Thoracic aorta (tissue), 2 donors: ENCODE measurements at places on chromosomes 13 and 19.

DNA sequence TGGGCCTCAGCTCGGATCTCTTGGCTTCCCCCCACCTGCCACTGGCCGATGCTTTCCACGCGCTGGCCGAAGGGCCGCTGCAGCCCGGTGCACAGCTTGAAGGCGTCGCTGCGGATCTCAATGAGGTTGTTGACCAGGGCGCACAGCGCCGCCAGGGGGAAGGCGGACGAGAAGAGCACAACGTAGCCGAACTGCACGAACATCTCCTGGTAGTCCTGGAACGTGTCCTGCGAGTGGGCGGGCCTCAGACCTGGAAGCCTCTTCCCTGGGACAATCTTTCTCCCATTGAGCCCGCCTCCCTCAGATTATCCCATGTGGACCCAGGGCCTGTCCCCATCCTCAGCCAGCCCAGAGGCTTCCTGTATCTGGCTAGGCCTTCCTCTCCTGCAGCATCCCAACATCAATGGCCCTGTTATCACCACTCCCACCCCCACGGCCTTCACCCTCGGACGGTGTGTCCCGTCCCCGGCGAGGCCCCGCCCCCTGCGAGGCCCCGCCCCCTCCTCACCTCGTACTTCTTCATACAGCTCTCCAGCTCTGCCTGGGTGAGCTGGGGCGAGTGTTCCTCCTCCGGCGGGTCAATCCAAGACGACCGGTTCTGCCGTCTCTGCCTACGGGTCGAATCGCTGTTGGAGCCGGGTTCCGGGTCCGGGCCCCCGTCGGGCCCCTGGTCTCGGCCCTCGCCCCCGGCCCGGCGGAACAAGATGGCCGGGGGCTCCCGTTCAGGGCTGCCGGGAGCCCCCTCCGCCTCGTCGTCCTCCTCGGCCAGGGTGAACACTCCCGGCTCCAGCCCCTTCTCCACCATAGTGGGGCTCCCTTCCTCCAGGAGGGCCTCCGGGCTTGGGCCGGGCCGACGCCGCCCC, 6.8 kb downstream of the ANO8 start:
- DNase-seq: no peak

- no peak for DNase-seq
Measured at GRCh38 chr19:28500296-28500695, 712.7 kb downstream of the UQCRFS1 start.

GRCh38 chr13:51541809-51542258, 42.4 kb upstream of the WDFY2 start:
- no peak for DNase-seq

DNA sequence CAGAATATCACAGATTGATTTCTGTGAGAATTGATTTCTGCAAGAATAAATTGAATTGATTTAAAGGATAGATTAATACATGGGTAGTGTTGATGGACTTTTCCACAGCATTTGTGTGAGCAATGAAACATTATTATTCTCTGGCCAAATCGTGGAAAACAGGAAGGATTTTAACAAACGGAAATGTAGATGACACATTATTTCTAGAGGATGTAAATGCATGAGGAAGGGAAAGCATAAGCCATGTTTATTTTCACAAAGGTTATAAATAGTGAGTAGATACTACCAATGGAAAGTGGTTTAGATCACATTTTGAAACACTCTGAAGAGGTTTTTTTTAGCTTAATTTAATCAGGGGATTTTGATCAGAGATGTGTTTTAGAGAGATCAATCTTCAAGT, 1534.6 kb upstream of the MIR17HG start:
- no peak for DNase-seq

- no peak for DNase-seq
Measured at GRCh38 chr13:20713751-20714150, 10.3 kb downstream of the IL17D start.

- DNase-seq: no peak
Measured at GRCh38 chr13:38700051-38700450, 13.2 kb downstream of the FREM2 start.

GRCh38 chr19:31583148-31583547, 233.9 kb upstream of the TSHZ3 start:
- DNase-seq: no peak

- no peak for DNase-seq
Measured at GRCh38 chr13:26855921-26856320, 95.3 kb upstream of the GPR12 start.

DNA sequence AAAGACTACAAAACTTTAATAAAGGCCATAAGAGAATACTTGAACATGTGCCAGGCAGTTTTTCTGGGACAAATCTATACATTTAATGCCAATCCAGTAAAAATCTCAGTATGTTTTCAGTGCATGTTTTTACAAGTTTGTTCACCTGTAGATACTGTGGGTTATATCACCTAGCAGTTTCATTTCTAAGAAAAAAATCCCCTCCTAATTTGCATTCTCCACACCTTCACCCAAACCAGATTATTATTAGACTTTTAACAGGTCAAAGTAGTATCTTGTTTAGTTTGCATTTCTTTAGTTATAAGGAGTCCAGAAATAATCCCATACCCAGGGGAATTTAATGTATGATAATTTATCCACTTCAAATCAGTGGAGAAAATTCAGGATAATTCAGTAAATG, 17.0 kb upstream of the LPAR6 start:
- DNase-seq: no peak

GRCh38 chr19:52140032-52140710, 433 bp upstream of the ZNF616 start:
- no peak for DNase-seq

DNA sequence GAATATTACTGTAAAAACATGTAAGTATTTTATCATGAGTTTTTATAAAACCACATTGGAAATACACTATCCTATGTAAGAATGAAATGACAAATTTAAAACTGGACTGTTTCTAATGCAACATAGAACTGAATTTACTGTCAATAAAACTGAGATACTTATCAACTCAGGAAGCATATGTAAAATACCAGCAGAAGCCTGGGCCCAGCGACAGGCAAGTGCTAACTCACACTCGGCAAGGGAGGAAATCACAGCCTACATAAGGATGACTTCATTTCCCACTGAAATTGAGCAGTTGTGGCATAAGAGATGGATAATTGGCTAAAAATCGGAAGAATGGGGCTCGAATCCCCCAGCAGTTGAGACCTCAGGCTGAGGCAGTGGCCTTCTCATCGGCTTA, 12.1 kb downstream of the PROZ start:
- no peak for DNase-seq

DNA sequence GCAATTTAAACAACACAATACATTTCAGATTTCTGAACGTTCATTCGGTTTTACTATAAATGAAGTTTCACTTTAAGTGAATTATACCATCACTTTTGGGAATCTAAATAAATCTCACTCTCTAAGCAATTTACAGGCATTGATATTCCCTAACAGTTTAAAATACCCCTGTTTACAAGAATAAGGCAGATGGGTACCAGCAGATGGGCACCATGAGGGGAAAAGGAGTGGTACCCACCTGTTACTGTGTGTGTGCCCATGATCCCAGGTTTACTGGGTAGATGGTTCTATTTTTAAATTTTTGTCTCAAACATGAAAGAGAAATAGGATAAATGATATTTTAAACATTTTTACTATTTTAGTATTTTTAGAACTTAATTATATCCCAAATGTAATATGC, 212.9 kb downstream of the PCDH9 start:
- DNase-seq: no peak

DNA sequence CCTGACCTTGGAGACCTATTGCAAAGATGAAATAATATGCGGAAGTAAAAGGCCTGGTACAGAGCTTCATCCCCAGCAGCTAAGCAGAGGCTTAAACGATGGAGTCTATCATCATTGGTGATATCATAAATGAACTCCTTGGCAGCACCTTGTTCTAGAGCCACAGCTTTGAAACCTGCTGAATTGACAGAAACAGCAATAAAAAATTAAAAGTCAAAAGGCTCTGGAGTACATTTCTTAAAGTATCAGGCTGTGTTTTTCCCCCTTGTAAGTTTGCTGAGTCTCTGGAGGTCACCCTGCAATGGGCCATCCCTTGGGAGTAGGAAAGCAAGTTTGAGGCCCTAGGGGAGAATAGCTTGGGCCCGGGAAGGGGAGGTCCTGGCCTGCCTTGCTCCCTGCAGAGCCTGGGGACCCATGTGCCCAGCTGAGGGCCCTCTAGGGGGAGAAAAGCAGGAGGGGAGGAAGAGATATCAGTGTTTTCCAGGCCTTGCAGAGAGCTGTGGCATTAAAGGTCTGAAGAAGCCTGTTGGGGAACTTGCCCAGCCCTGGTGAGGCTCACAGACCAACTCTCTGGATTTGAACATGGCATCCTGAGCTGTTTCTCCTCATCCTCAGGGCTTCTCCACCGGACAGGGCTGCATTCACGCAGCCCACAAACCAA, 416.1 kb downstream of the ZNF536 start:
- no peak for DNase-seq

GRCh38 chr19:16456652-16457194, 15.0 kb downstream of the EPS15L1 start:
- DNase-seq: no peak

DNA sequence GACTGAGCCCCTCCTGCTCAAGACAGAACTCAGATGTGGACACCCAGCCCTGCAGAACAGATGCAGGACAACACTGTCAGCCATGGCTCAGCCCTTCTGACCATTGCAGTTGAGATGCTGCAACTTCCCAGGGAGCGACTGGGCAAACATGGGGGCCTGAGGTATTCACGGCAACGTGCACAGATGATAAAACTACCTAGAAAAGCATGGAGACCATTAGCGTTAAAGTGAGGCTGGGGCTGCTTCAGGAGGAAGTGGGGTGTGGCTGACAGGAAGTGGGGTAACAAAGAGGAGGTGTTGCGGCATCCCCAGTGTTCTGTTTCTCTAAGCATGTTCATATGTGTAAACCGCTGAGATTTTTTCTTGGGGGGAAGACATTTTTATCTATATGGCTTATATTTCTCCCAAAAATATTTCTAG, 1.3 kb upstream of the SIGLEC9 start:
- no peak for DNase-seq

DNA sequence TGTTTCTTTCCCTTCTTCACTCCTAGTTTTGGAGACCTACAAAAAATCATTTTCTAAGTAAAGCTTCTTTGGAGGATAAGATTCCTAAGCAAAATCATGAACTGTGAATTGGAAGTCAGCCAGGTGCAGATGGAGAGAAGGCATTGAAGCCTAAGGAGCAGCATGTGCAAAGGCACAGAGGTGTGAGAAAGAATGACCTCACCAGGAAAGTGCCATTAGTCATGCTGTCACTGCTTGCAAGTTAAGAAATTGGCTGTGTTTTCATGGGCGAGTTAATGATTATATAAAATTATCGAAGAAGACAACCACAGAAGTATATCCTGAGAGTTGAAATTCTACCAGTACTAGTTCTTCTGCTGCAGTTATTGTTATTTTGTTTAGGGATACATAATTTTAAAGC, 80.3 kb upstream of the KLHL1 start:
- DNase-seq: no peak

DNA sequence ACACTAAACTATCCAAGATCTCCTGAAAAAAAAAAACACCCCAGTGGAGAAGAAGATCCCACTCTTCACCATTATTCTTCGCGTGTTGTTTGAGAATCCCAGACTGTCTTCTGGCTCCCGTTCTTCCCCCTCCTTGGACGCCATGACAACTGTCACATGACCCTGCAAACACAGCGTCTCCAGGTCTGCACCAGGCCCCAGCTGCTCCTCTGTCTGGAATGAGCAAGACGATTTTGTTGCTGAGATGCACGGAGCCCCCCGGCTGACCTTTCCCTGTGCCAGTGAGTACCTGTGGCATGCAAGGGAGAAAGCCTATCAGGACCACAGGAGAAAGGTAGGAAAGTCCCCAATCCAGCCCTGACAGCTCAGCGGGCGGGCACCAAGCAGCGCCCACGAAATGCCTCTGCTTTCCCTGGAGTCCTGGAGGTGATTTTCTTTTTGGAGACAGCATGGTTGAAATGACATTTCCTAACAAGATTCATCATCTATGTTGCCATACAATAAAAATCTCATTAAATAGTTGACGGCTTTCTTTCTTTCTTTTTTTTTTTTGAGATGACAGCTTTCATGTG, at the start of gene CFAP97D2:
CFAP97D2 (plus strand) TSS at position 171 of the 572 bp plus-strand sequence; CDS start at position 245, 74 bp downstream.
- no peak for DNase-seq

DNA sequence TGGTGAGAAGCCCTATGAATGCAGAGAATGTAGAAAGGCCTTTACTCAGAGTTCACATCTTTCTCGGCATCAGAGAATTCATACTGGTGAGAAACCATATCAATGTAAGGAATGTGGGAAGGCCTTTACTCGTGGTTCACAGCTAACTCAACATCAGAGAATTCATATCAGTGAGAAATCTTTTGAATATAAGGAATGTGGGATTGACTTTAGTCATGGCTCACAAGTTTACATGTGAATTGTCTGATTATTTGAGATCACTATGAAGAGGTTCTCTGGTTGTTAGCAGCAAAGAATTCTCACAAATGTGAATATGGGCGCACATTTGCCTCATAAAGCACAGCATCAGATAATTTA, 43.7 kb downstream of the ZNF585A start:
- no peak for DNase-seq

DNA sequence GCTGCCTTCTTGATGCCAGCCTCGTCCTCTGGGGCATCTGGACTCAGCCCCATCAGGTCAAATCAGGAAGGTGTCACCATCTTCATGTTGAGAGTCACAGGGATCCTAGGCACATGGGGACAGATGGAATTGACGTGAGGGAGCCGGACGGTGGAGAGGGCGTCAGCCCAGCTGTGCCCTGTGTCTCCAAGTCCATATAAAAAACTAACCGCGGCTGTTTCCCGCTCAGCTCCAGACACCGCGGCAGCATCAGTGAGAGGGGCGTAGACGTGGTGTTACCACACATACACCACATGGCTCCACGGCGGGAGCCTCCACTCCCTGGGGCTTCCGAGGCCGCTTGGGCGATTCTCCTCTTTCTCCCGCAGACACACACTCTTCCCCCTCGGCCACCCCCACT, 5.6 kb upstream of the PRR36 start:
- no peak for DNase-seq

DNA sequence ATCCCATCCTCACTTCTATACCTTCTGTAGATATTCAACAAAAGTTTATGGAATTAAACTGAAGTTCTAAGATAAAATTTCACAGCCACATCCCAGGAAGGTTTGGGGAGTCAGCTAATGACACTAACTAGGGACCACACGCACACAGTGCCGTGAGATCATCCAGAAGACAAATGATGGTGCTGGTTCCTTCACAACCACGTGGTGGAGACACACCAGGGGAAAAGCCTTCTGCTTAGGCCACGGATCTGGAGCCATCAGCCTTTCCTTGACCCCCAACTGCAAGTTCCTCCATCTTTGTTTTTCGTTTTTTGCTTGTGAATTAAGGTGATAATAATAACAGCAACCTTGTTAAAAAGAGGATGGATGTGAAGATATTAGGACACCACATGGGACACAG, 241.6 kb upstream of the MAB21L1 start:
- no peak for DNase-seq
